ENCODE measurements at places on chromosomes 3 and 15.

DNA sequence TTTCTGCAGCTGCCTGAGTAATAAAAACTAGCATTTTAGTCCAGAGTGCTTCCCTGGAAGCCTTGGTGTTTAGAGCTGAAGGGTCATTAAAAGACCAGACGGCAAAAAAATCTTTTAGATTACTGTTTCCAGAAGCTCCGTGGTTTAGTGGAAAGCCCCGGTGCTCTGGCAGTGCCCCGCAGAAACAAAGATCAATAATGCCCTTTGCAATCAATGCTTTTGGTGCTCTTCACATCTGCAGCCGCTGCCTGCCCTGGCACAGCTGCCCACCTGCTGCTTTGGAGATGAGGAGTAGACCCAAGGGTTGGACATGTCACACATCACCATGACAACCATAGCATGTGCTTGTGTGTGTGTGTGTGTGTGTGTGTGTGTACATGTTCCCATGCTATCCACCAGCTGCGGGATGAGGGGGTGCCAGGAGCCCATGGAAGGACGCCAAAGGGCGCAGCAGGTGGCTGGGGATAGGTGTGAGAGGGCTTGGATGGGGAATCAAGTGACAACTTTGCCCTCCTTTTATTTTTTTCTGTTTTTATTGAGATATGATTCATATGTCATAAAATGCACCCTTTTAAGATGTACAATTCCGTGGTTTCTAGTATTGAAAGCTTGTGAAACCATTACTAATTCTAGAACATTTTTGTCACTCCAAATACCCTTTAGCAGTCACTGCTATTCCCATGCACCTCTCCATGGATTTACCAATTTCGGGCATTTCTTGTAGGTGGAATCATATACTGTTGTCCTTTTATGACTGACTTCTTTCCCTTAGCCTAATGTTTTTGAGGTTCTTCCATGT is 75.7 kb upstream of the KLHL25 start:
- no peak for DNase-seq

DNA sequence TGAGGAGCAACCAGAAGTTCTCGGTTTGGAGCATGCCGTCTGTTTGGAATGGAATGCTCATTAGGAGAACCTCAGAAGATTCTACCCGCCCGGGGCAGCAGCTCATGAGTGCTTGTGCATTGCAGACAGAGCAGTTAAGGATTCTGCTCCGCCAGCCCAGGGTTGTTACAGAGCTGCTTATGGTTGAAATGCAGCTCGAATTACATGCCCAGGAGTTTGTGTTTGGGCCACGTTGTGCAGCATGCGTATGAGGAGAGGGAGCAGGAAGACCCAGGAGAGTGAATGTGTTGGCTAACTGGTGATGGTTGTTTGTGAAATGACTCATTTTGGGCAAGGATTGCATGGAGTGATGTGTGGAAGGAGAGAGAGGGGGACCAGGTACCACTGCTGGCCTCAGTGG is 9.0 kb downstream of the FGD5 start:
- DNase-seq: no peak

- DNase-seq: no peak
These were observed 13.5 kb upstream of the GRAMD1C start for GRCh38 chr3:113825090-113825489.

- DNase-seq: peak; percentile 87
These were observed 71.5 kb upstream of the GALNT15 start for GRCh38 chr3:16102905-16103364.

GRCh38 chr3:49415931-49416601 is 3.8 kb downstream of the TCTA start:
- no peak for DNase-seq

DNA sequence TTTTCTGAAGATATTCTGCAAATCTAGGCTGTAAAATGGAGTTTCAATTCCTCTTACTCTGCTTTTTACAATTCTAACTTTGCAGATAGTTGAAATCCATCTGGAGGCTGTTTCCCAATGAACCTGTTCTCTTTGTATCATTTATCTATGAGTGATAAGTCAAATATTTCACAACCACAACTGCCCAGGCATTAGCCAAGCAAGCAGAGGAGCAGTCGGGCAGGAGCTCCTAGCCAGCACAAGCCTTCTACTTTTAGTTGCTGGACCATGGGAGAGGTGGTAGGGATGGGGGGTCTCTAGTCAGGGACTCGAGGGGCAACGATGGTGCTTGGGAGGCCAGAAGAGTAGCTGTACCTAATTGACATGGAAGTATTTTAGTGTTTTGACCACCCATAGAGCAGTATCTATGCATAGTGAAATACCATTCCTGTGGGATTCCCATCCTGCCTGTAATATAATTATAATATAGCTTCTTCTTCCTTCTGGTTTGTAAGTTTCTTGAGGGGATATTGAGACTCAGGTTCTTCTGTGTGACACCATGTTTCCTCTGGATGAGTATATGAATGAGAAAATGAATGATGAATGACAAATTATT is 353.5 kb upstream of the IL12A start:
- no peak for DNase-seq

GRCh38 chr15:80694611-80695098 is 455 bp upstream of the ABHD17C start:
- no peak for DNase-seq

- DNase-seq: no peak
These were observed 46.3 kb upstream of the EIF3J start for GRCh38 chr15:44490622-44491021.

DNA sequence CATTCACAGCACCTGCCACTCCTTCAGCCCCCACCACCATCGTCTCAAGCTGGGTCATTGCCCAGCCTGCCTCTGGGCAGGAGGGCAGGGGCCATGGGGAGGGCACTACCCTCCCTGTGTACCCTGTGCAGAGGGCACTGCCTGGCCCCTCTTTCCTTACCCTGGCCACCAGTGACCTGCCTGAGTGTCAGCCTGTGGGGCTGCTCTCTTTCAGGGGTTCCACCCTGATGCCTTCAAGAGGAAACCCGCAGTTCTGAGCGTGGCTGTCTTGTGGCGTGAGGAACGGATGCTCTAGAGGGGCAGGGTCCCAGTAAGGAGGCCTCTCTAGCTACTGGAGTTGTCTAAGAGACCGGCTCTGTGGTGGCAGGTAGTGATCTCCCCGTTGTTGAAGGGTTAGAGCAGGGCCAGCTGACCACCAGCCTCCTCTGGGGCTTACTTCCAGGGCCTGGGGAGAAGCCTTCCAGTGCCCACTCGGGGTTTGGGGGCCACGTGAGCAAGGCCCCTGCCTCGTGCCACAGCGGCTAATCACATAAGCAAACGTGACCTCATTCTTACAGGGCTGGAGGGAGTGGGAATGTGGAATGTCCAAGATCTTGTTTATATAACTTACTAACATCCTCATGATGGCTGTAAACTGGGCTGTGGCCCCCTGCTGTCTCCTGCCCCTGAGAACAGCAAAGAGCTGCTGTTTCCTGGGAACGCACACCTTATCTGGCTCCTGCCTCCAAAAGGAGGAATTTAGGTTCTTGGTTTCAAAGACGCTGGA is 31.4 kb upstream of the SEC13 start:
- peak; percentile 56 for DNase-seq

DNA sequence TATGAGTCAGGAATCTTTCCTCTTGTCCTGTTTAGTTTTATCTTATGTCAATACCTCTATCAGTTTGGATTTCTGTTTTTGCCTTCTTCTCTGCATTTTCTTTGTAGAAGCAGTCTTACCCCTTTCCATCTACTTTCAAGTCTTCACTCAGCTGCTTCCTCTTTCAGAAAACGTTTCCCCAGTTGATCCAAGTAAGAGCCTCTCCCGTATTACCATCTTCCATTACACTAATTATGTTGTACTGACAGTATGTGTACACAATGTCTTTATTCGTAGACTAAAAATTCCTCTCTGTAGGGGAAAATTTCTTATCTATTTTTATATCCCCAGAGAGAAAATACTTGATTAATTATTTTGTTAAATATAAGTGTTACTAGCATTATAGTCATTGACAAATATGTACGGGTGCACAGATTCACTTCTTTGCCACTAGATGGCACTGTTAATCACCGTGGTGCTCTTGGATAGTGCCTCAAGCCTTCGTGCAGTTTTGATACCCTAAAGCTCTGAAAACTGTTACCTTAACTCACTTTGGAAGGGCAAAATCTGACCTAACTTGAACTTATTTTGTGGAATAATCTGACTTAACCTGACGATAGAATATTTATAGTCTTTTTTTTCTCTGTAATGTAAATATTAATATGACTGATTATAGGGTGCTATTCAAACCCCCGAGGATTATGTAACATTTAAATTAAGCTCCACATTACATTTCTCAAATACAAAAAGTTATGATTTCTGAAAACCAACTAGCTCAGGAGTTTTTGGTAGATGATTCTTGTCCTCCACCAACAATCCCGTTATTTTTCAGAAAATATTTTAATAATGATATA is 74.2 kb upstream of the POU1F1 start:
- no peak for DNase-seq

- DNase-seq: no peak
These were observed 26.4 kb downstream of the PRKCD start for GRCh38 chr3:53187430-53187829.

- DNase-seq: no peak
These were observed 64.6 kb downstream of the EDEM1 start for GRCh38 chr3:5252131-5252530.

- peak; percentile 35 for DNase-seq
These were observed at the start of gene SEMA3F for GRCh38 chr3:50154840-50155490. SEMA3F (plus strand) TSS chr3:50155324; CDS start chr3:50159623, 4,299 bp downstream.

DNA sequence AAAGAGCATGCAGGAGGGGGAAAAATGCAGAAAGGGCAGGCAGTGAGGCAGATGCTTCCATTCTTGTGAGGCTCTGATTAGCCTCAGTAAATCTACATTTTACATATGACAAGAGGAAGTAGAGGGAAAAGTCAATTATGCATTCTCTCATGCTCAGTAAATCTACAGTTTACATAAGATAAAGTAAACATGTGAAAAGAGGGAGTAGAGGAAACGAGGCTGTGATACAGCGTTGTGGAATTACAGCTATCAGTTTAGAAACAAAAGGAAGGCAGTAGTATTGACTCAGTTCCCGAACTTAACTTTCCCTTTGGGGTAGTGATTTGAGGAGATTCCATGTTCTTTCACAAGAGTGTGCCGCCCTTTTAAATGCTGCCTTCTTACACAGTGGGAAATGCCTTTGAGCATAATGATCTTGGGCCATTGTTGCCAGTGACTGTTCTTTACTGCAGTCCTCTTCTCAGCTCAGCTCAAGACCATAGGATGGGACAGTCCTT is 39.3 kb downstream of the OSTN start:
- no peak for DNase-seq

GRCh38 chr15:59321000-59321689 is 51.5 kb downstream of the MYO1E start:
- no peak for DNase-seq

DNA sequence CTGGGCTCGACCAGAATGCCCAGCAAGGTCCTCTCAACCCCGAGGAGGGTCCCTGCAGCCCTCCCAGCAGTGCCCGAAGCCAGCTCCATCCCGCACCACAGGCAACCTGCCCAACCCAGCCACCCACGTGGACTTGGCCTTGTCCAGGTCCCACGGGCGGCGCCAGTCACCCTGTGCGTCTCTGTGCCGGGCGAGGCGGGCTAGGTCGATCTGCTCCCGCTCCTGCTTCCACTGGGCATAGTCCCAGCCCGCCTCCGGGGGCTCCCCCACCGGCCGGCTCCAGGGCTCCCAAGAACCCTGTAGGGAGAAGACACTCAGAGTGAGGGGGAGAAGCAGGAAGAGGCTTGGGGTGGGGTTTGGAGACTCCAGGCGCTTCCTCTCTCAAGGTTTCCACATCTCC is 3.1 kb downstream of the CCDC9B start:
- no peak for DNase-seq

GRCh38 chr15:62631076-62631724 is 411.3 kb upstream of the TPM1 start:
- no peak for DNase-seq

GRCh38 chr3:134449277-134449676 is 36.5 kb downstream of the ANAPC13 start:
- no peak for DNase-seq

GRCh38 chr3:68977486-68978167 is 35.9 kb downstream of the EOGT start:
- DNase-seq: no peak

- DNase-seq: peak; percentile 81
These were observed 494.7 kb upstream of the NECTIN3 start for GRCh38 chr3:110576960-110577359.

DNA sequence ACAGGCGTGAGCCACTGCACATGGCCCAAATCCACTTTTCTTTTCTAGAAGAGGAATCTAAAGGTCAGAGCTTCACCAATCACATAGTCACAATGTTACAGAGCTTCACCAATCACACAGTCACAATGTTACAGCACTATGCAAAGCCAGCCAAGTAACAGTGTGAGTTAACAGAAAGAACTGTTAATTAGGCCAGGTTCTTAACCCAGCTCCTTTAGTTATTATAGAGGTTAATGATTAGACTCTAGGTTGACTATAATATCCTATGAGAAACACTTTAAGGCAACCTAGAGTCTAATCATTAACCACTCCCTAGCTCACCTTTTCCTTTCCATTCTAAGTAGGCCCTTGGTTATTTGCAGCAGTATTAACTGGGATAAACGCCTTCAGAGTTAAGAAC is 54.0 kb downstream of the TASOR start:
- no peak for DNase-seq

DNA sequence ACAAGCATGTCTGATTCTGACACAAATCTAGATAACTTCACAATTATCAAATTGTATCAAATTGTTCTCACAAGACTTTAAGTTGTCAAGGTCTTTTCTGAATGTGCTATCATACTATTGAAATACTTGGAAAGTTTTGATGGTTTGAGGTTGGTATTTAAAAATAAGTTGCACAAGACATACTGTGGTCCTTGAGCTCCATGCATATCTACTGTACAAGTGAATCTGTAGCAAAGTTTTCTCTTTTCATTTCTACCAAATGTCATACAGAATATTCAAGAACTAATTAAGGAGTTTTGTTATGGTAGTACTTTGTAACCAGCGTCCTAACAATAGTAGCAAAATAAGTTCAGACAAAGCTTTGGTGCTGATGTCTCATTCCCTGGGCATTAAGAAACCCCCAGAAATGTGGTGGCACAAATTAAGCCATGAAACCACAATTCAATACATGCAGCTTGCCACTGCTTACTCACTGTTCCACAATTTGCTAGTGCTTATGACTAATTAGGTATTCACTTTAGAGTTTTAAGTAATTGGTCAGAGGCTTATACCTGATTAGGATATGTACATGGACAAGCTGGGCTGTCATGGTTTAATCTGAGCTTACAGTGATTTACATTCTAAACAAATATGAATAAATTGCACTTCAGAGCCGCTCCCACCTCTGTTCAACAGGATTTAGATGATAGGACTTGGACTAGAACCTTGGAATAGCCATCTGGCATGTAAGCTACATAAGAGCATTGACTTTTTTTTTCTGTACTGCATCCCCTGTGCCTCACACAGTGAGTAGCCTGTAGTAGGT is 8.8 kb downstream of the TBC1D23 start:
- DNase-seq: peak; percentile 77

- DNase-seq: no peak
These were observed 2.3 kb upstream of the MYL3 start for GRCh38 chr3:46865546-46865945.

DNA sequence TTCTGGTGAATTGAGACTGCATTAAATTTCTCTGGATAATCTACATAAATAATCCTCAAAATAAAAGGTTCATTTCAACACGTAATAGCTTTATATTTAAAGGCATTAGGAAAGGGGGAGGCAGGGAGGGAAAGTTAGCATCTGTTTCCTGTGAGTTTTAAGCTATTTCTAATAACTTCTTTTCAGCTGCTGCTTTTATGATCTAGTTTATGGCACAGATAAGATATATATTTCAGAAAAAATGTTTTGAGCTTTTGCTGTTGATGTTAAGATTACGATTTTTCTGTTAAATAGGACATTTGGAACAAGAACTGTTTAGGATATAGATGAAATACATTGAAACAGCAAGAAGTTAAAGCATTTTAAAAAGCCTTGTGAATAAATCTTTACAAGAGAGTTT is 30.0 kb downstream of the UBE2E1 start:
- no peak for DNase-seq

Measured in stromal cell of bone marrow (primary cell).